Brain (organoid and tissue), 16 donors: ENCODE measurements at places on chromosomes 3 and 15.

GRCh38 chr3:158097593-158098308 lies 8.5 kb downstream of the SHOX2 start:
- peak; percentile 83 for DNase-seq

- DNase-seq = no peak
Observed at GRCh38 chr3:10583798-10584708, 78.7 kb upstream of the ATP2B2 start.

GRCh38 chr15:58632789-58633188 lies 116.7 kb downstream of the ADAM10 start:
- DNase-seq = no peak

DNA sequence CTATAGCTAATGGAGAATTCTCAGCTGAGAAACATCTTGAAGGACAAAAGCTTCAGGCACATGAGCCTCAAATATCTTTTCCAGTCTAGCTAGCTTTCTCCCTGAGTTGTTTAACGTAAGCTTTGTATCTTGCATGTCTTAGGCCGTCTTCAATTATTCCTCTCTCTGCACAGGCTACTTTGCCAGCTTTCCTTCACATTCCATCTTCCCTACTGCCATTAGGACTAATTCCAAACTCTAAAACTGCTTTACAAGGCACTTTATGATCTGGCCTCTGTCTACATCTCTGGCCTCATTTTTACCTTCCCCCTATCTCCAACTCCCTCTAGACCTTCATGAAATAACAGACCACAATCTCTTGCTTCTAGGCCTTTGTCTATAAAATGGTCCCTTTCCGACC lies 171.4 kb downstream of the GREM1 start:
- no peak for DNase-seq

- DNase-seq = no peak
Observed at GRCh38 chr3:177802151-177802900, 605.0 kb upstream of the TBL1XR1 start.
